ENCODE measurements at places on chromosomes 7 and 10.

GRCh38 chr10:99917963-99918825, 91.6 kb downstream of the DNMBP start:
- no peak for DNase-seq

DNA sequence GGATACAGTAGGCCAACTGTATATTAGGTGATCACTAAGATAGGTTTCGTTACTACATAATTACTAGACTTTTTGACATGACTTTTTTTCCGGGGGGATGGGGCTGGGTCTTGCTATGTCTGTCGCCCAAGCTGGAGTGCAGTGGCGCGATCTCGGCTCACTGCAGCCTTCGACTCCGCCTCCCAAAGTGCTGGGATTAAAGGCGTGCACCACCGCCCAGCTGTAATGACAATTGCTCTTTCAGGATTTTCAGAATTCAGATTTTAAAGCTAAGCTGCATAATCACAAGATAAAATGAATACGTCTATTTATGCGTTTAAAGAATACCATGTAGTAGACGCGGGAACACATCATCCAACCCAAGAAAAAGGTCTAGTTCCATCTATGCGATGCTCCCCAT, 982 bp downstream of the IDI1 start:
- no peak for DNase-seq

DNA sequence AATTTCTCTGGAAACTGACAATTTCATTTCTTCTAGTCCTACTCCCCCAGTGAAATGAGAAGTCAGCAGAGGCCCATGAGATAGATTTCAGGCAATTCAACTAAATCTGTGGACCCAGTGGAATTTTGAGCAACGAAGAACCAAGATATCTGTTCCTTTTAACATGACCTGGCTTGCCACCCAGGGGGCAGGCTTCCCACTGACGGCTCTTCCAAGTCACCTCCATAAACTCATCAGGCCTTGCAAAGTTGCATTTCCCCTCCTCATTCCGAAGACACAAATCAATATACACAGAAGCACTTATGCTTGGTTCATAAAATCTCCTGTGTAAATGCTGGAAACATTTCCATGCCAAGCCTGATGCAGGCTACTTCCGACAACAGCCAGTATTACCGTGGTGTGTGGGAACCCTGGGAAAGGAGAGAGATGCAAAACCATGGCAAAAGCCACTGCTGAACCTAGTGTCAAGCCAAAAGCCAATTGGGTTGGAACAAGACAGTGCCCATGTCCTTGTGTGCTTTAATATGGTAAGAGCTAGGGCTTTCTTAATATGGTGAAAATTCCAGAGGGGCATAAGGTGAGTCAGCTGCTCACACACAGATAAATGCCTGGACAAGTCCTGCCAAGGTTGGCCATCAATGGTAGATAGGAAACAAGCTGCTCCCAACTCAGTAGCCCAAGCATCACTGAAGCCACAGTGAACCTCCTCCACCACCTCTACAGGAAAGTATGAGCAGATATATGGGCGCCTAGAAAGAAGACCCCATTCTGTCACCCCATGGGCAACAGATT, 1.6 kb downstream of the FRMD4A start:
- DNase-seq, result no peak

DNA sequence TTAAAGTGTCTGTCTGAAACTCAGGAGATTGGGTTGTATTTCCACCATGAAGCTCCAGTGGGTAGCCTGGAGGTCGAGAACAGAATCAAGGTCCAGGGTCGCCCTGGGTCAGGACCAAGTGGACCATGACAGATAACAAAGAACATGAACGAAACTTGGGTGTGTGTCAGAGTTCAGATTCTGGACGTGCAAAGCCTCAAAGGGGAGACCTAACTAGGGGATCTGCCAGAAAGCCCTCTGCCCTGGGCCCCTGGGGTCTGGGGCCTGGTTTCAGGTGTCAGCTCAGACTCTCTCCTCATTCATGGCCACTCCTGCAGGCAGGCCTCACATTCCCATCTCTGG, 1.6 kb downstream of the RASSF4 start:
- no peak for DNase-seq

- no peak for DNase-seq
Observed at GRCh38 chr10:108039821-108040584, 875.5 kb upstream of the SORCS1 start.

GRCh38 chr10:44706745-44707144, 204.4 kb upstream of the TMEM72 start:
- DNase-seq, result no peak

DNA sequence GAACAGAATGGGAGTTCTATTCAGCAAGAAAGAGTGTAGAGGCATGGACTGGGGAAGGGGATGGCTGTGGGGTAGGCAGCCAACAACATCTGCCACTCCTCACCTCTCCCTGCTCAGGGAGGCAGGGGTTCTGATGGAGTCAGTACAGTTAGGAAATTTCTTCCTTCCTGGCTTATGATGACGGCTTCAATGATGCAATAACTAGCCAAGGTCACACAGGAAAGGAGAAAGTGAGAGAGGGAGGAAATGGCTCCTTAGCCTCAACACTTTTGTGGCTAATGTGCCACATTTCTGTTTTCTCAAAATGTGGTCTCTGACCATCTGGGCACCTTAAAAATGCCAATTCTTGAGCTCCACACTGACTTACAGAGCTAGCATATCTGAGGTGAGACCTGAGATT, 79.3 kb upstream of the PDZD8 start:
- DNase-seq, result no peak

GRCh38 chr10:86451604-86451960, 70.0 kb downstream of the WAPL start:
- DNase-seq, result no peak
